AG04449 (cell line): ENCODE measurements at places on chromosomes 3 and 15.

DNA sequence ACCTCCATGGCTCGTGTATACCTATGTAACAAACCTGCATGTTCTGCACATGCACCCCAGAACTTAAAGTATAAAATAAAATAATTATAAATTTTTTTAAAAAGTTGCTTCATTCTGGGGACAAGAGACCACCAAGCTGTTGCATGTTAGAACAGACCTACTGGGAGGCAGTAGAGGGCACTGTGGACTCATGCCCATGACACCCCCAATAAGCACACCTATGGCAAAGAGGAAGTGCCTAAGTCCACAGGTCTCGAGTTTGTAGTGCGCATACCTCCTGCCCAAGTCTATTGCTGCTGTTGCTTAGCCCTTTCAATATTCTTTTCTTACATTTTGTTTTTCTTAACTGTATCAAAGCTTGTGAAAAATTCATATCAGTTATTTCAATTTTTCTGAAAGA is 267.9 kb upstream of the THBS1 start:
- DNase-seq, result no peak

GRCh38 chr3:117193390-117193789 is 483.8 kb downstream of the TUSC7 start:
- no peak for DNase-seq

- DNase-seq, result no peak
These were observed 31.3 kb downstream of the TRAK1 start for GRCh38 chr3:42122261-42123011.

DNA sequence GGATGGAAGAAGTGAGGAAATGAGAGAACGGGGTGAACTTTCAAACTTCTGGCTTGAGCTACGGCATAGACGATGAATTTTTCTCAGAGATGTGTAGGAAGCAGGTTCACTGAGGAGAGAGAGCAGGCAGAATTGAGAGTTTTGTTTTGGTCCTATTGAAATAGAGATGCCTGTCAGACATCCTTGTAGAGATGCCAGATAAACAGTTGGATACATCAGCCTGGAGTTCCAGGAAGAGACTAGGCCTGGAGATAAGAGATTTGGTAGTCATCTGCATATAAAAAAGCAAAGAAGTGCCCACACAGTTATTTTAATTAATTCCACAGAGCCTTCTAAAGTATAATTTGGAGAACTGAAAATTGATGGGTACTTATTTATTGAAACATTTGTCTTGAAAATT is 495.6 kb downstream of the IL5RA start:
- no peak for DNase-seq

DNA sequence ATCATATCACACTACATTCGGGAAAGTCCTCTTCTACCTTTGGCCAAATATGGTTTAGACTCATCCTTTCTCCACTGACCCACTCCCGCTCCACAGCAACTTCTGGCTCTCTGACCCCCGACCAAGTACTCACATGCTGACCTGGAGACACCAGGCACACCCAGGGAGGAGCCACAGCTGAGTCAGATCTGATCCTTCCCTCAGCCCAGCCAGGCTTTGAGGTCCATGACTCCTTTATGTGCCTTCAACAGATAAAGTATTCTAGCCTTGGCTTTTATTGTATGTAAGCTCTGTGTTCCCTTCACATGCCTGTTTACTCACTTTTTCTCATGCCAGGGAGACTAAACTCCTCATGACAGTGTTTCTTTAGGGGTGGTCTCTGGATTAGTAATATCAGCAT is 166.9 kb upstream of the UMPS start:
- DNase-seq, result no peak

- DNase-seq, result no peak
These were observed 31.0 kb downstream of the FGD5 start for GRCh38 chr3:14849638-14850230.

GRCh38 chr15:44148580-44148979 is 46.5 kb downstream of the FRMD5 start:
- DNase-seq, result no peak

DNA sequence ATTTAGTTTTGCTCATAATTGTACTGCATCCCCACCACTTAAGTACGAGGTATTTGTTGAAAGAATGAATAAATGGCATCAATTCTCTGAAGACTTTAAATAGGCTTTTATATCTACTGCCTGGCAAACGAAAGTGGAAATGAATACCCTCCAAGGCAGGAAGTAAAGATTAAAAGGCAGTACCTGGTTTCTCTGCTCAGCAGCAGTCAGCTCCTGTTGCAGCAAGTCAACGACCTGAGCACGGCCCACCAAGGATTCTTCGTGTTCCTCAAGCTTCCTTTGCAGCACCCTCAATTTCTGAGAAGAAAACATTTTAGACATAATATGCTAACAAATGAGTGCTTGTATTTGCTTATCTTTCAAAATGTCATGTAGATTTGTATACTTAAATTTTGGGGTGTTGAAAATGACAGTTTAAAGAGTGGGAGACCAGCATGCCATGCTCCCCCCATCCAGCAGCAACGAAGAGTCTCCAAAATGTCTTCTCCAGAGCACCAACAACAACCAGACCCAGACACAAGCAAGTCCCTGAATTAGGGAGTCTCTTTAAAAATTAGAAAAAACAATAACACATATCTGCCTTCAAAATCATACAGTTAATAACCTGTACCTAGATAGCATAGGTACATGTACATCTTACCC is 31.2 kb downstream of the GOLGB1 start:
- DNase-seq, result no peak

- DNase-seq, result no peak
These were observed 44.8 kb downstream of the TM4SF18 start for GRCh38 chr3:149288655-149289054.

- peak; percentile 33 for DNase-seq
These were observed 4.8 kb downstream of the TMIE start for GRCh38 chr3:46705751-46706552.

GRCh38 chr3:45319996-45320305 is 68.4 kb upstream of the LARS2 start:
- DNase-seq, result no peak

DNA sequence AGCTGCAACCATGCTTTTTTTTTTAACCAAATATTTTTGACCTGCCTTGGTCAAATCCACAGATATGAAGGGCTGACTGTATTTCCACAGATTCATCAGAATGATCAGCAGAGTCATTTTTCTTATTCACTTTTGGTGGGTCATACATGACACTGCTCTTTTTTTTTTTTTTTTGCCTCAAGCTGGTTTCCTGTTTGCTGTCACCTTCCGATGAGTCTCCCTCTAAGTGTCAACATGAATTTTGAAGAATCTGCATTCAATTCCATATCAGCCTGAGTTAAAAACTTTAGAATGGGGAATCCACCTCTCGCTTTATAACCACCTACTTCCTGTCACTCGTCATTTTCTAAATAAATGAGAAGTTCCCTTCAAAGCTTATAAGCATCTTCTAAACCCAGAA is 2.2 kb upstream of the SLC12A8 start:
- DNase-seq, result no peak

GRCh38 chr15:78937132-78937739 is 7.6 kb downstream of the CTSH start:
- DNase-seq, result no peak

- DNase-seq, result no peak
These were observed 28.6 kb downstream of the KLHL6 start for GRCh38 chr3:183526838-183527427.

DNA sequence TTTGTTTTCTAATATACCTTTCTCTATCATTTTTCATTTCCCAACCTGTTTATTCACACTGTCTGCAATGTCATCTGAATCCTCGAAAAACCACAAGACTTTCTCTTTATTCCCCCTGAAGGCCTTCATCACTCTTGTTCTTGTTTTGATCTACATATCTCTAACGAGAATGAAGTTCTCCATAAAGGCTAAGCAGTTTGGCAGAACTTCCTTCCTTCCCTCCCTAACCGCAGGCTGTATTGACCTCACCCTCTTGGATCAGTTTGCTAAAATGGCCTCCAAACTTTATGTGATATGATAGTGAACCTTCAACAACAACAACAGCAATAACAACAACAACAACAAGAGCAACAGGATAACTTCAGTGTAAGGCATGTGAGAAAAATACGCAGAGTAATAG is 392.8 kb downstream of the TIGIT start:
- no peak for DNase-seq

DNA sequence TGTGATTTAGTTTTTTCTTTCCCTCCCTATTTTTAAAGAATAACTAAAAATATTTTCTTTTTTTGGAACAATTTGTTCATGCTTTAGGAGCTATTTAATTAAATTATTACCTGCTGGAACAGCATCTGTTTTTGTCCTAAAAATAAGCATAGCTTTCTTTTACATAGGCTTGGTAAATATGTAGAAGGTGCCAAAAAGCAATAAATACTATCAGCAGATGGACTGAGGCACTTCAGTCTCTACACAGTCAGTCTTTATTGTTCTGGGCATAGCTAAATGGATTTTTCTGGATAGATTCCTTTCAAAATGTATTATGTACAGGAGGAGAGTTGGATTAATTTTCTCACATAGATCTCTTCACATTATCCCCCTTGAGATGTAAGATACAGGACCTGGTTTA is 223.5 kb downstream of the NAALADL2 start:
- DNase-seq, result no peak

- no peak for DNase-seq
These were observed 883 bp downstream of the RTP4 start for GRCh38 chr3:187369089-187369447.

DNA sequence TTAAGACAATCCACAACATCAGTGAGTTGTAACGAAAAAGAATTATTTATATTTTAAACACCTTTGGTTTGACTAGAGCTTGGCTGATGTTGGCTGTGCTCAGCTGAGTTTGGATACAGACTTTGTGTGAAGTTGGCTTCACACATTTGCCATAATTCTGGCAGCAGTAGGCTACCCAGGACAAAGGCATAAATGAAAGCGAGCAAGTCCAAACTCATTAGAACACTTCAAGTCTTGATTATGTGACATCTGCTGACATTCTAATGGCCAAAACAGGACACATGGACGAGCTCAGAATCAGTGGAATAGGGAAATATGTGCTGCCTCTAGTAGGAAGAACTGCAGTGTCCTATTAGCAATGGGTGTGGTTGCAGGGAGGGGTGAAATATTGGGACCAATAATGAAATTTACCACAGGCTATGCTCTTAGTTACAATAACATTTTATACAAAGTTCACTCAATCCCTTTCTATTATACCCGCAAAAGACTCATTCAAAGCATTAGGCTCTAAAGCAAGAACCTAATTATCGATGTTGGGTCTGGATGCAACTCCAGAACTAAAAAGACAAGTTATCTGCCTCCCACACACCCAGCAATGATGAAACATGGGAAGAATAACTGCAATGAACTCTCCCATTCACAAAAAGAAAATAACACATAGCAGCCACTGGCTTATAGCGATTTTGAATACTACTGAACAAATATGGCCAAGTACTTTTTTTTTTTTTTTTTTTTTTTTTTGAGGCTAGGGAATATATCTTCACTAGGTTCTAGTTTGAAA is 493.9 kb upstream of the RASGRP1 start:
- DNase-seq, result no peak

DNA sequence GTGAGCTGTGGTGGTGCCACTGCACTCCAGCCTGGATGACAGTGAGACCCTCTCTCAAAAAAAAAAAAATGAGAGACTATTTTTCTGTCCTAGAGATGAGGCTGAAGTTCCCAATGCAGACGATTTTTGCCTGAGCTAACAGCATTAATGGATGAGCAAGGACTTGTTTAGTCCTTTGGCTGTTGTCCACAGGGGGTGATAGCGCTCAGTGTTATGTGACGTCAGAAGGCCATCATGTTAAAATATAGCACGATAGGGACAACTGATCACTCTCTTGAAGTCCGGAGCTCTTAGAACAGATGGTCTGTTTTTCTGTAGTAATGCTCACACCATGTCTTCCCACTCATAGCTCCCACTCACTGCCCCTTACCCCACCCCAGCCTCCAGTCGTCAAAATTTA is 6.8 kb downstream of the TRNT1 start:
- no peak for DNase-seq

GRCh38 chr15:101498076-101498716 is 8.7 kb upstream of the PCSK6 start:
- no peak for DNase-seq

DNA sequence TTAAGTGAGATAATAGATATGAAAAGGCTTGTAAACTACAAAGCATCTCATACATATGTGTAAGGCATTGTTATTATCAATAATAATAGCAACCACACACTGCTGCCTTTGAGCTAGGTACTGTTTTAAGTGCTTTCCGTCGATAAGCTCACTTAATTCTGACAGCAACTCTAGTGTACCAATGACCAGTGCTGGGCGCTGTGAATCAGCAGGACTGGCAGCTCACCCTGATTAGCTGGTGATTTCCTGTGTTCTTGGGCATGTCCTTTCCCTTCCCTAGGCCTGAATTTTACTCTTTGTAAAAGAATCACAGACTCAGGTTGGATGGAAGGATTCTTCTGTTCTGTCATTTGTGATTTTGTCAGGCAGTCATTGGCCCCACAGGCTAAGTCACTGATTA is 215.6 kb downstream of the LPP start:
- DNase-seq, result no peak

DNA sequence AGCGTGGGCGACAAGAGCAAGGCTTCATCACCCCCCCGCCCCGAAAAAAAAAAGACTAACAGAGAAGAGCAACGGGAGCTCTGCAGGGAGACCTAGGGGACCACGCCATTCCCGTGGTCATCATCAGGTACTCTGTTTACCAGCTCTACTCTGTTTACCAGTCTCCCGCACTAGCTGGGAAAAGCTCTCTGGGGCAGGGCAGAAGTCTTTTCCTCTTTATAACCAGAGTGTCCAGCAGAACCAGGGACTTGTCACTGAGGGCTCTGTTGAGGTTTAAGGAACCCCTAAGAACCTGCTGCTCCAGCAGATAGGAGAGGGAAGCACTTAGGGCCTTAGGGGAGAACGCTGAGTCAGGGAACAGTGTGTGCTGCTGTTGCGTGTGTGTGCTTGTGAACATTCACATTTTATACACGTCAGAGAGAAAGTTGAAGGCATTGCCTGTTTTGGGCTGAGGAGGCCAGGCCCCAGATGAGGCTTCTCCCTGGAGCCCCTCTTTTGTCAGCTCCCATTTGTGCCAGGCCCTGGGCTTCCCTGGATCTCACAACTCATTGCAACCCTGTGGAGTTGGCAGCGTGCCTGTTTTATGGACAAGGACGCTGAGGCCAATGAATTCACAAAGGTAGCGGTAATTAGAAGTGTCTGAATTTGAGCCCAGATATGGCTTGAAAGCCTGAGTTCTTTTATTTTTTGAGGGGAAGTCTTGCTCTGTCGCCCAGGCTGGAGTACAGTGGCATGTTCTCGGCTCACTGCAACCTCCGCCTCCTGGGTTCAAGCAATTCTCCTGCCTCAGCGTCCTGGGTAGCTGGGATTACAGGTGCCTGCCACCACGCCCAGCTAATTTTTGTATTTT is 24.2 kb upstream of the ERICH6 start:
- no peak for DNase-seq
